ENCODE measurements at places on chromosomes 2 and 18.

DNA sequence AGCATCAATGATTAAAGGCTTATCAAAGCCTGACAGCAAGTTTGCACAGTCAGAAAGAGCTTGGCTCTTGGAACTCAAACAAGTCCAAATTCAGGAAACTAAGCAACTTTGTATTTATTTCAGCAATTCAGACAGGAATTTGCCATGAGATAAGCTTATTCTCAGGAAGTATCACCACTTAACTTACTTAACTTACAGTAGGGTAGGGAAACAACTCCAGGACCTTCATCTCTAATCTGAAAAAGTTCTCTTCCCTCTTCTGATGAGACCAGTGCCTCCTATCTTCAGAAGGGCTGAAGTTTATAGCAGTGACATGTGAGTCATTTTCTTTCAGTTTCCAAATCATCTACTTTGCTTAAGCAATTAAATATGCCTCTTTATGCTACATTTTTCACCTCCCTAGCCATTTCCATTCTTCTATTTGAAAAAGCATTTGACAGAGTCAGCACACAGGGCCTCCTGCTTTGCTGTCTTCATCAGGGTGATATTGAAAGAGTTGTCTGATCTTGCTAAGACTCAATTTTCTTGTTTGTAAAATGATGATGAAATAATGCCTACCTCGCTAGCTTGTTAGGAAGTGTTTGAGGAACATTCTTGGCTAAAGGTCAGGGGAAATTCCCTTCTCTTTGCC is 389.5 kb downstream of the RND3 start:
- no peak for DNase-seq

- DNase-seq, result no peak
Measured at GRCh38 chr2:196468394-196468793, 171.1 kb upstream of the CCDC150 start.

DNA sequence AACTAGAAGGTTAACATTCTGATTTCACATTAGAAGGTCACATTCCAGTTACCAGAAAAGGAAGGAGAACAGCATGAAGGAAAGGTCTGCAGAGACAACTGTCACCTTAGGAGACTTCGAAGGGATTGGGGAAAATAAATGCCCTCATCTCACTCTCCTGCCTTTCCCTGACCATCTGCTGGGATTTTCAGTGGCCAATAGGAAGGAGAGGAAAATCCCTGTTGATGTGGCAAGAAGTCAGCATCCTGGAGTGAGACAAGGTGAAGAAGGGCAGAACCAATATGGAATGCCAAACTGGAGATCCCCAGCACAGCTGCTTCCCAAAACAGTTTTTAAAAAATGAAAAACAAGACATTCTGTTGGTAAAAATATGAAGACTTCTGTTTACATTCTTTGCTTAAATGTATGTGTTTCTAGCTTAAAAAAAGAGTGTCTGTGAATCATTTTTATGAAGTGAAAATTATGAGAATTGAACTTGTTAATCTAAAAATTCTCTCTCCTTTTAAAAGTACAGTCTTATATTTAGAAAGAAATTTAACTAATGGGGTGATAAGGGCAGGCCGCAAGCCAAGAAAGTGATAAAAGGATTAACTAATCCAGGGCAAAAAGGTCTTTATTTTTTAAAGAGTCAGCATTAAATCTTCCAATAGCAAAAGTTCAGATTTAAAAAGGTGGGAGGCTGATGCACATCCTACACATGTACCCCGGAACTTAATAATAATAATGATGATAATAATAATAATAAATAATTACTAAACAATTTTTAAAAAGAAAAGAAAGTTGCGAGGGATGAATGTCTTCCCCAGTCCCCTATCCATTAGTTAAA is 160.6 kb upstream of the DOK6 start:
- DNase-seq, result no peak

GRCh38 chr18:39200153-39200552 is 1634.6 kb upstream of the CELF4 start:
- DNase-seq, result no peak

DNA sequence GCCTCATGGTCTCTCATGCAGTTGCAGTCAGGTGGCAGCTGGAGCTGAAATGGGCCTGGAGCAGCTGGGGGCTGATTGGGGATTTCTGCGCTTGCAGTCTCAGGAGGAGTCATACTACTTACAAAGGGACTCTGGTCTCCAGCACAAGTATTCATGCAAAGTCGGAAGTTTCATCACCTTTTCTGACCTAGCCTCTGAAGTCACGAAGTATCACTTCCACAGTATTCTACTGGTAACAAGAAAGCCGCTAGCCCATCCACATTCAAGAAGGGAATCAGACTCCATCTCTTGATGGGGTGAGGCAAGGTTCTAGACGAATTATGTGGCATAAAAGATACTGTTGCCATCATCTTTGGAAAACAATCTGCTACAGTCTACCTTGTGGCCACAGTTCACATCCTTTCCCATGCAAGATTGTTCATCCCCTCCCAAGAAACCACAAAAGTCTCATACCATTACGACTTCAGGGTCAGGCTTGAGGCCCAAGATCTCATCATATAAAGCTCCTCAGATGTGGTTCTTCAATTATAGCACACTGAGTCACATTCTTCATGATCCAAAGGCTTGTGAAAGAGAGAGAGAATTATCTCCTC is 95.3 kb downstream of the SMC6 start:
- no peak for DNase-seq

GRCh38 chr2:27715318-27716210 is 51.9 kb downstream of the SLC4A1AP start:
- DNase-seq, result no peak

DNA sequence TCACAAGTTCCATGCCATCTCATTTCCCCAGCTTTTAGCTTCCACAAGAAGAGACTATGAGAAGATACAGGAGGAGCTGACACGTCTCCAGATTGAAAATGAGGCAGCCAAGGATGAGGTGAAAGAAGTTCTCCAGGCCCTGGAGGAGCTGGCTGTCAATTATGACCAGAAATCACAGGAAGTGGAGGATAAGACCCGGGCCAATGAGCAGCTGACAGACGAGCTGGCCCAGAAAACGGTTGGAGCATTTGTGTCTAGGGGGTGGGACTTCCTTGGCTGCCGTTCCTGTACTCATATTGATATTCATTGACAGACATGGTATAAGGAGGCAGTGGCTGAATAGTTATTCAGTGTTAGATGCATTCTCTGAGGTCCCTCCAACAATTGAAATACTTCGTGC is 57.2 kb upstream of the LYPD6B start:
- no peak for DNase-seq

GRCh38 chr2:54434711-54435110 is 21.4 kb upstream of the SPTBN1 start:
- DNase-seq, result no peak

- no peak for DNase-seq
Measured at GRCh38 chr2:71898375-71898774, 249.3 kb downstream of the CYP26B1 start.
